ENCODE measurements at places on chromosomes 7 and 10.
A peak's percentile ranks its signal among the peaks of the same experiment; 100 is the strongest.

GRCh38 chr7:124462249-124462648 lies 303.3 kb downstream of the GPR37 start:
- DNase-seq, result no peak

GRCh38 chr7:28408105-28408959 lies 4.0 kb upstream of the CREB5 start:
- DNase-seq, result peak; percentile 66

- peak; percentile 27 for DNase-seq
Measured at GRCh38 chr10:121237718-121238117, 360.5 kb downstream of the FGFR2 start.

DNA sequence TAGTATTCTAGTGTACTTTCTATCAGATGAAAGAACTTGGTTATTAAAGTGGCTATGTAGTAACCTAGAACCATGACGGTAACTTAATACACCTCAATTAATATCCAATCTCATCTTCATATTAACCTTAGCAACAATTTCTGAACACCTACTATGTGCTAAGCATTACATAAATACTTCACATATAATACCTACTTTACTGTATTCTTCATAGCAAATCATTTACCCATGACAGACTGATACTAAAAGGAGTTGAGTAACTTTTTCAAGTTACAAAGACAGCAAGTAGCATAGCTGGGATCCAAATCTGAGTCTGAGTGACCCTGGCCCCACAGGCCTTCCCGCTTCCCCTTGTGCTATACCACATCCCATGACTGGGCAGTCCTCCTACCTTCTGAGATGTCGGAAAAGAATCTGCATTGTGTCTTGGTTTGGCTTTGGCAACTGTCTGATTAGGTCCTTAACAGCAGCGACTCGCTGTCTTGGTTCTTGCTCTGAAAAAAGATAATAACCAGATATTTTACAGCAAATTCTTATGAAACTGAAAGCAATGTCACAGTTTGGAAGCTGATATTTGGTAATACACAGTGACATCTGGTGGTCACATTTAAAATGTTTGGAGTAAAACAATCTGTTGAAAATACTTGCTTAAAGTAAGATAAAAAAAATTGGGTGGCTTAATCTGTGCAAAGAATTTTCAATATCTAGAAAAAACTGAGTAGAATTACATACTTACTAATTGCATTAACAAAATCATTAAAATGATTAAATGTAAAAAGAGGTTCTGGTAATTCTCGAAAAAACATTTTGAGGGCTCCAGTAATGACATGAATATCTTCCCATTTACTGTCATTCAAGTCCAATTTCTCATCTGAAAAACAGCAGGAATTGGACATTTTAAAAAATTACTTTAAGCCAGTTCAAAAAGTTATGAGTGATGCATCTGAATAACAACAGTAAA lies 120.1 kb downstream of the ARHGAP12 start:
- no peak for DNase-seq

GRCh38 chr10:89942217-89942616 lies 240.8 kb downstream of the KIF20B start:
- no peak for DNase-seq

DNA sequence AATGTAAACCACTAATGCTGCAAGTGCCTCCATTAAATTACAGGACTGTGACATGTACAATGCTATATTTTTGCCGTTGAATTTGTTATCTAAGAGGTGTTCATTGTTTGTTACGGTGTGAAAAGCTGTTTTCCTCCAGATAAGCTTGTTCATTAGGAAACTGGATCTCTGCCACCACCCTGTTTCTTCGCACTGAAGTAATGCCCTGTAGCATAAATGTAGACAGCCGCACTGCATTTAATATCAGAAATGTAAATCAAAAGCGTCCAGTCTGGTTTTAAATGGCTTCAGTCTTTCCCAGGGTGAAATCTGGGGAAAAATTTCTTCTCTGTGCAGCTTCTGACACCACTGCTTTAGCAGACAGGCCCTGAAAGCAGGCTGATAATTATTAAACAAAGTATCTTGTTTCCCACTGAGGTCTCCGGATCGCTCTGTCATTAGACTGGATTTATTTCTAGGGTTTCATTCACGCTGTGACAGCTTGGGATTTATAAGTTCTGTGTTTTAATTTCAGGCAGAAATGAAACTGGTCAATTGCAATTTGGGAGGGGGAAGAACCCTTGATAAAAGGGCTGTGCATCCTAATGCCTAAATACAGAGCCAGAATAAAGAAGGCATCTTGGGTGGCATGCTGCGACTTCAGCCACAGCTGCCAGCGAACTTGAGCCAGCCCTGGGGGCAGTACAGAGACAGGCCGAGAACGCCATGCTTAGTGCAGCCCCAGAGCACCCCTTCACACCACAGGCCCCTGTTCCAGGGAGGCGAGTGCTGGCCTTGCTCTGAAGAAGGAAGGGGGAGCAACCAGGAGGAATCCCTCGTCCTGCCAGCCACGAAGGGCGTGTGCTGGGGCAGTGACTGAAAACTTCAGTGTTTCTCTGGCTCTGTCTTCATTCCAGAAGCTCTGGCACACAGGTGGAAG lies 547.7 kb upstream of the GALNT17 start:
- DNase-seq, result no peak

- DNase-seq, result peak; percentile 33
Measured at GRCh38 chr10:77350711-77351119, 286.9 kb downstream of the KCNMA1 start.

- no peak for DNase-seq
Measured at GRCh38 chr10:83765731-83766130, 373.6 kb upstream of the GHITM start.

Measured in iPS-NIHi11 (cell line).